Activated naive CD8-positive, alpha-beta T cell treated with anti-CD3 and anti-CD28 coated beads, Interleukin-2, amount 10 ng/mL, durations not matched to agents 7 days and 5 days (primary cell): ENCODE measurements at places on chromosomes 16 and 17.

DNA sequence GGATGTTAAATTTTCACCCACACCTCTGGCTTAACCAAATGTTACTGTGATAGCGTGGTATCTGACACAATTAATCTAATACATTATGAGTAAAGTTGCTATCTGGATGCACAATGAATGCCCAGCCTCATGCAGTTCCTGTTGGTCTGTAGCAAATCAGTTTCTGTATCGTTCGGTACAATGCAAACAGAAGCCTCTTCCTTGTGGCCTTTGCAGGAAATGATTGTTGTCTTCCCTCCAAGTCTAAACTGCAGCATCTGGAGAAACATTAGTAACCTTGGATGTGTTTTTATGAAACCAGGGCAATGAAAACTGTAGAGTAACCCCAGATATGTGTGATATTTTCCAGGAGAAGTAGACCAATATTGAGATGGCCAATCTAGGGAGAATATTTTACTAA lies 46.8 kb downstream of the CYB561 start:
- DNase-seq = no peak

- no peak for DNase-seq
Observed at GRCh38 chr16:19846436-19846835, 38.2 kb downstream of the GPRC5B start.

GRCh38 chr17:56581635-56582627 lies 11.6 kb upstream of the NOG start:
- no peak for DNase-seq

GRCh38 chr17:42408061-42408460 lies 15.0 kb downstream of the CAVIN1 start:
- no peak for DNase-seq

DNA sequence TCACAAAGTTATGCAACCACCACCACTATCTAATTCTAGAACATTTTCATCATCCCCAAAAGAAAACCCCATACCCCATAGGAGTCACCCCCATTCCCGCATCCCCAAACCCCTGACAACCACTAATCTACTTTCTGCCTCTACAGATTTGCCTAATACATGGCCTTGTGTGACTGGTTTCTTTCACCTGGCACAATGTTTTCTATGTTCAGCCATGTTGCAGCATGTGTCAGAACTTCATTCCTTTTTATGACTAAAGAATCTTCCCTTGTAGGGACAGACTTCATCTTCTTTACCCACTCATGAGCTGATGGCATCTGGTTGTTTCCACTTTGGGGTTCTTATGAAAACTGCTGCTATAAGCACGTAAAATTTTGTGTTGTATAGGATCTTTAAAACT lies 34.6 kb downstream of the CYTH1 start:
- no peak for DNase-seq

- DNase-seq = no peak
Observed at GRCh38 chr17:66678827-66679226, 156.1 kb upstream of the CACNG5 start.
